ENCODE measurements at places on chromosomes 4 and X.
A peak's percentile ranks its signal among the peaks of the same experiment; 100 is the strongest.

DNA sequence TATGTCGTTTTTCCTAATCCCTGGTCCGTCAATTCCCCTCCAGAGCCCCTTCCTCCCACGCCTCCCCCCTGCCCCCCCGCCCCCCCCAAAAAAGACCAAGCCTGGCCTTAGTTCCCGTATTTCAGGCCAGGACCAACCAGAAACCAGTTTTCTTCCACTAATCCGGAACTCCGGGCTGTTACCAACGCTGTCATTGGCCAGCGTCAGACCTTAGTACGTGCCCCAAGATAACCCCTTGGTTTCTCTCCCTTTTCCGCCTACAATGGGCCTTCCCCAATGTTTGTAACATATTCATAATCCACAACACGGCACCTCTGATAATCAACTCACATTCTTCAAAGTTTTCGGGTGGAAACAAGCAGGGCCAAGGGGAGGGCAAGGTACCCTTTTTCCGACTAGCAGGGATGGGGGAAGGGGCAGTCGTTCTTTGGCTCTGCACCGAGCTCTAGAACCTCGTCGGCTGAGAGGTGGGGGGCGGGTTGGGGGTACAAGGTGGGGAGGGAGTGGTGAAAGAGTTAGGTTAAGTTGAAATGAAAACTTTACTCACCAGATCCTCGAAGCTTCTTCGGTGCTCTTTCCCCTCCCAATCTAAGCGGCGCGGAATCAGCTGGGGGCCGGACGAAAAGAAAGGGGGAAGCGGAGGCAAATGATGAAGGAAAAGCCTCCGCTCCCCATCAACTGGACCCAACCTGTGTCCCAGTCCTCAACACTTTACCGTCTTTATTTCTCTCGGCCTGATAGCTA, 1.5 kb downstream of the BRWD3 start:
- DNase-seq, result peak; percentile 89

DNA sequence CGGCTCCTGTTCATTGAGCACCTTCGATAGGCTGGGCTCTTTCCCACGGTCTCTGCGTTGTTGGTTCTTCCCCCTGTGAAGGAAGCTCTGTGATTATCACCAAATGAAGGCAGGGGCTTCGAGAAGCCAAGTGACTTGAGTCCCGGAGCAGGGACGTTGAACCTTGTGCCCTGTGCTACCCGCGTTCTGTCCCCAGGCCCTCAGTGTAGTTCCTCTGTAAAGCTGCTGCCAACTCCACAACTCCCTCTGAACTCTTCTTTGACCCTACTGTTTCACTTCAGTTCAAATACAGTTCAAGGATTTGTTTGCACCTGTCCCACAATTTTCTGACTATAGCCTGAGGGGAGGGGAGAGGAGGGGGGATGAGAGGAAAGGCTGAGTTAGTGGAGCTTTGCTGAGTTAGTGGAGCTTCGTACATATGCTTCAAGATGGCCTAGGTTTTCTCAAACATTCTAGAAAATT, 635 bp upstream of the PHF8 start:
- no peak for DNase-seq

- no peak for DNase-seq
Observed at GRCh38 chr4:19774690-19775256, 476.9 kb upstream of the SLIT2 start.

DNA sequence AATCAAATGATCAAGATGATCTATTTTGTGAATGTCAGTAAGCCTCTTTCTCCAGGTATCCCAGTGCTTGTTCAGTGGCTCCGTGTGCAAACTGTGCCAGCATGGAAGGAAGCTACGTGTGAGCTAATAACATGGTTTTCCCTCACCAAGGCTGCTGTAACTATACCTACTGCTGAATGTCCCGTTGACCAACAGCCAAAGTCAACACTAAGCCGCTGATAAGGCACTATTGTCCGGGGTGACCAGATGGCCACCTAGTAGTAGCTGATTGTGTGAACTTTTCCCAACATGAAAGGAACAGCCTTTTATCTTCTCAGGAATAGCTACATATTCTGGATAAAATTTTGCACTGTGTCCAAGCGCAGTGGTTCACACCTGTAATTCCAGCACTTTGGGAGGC, 58.0 kb upstream of the ABCG2 start:
- no peak for DNase-seq

- peak; percentile 47 for DNase-seq
Observed at GRCh38 chr4:26342328-26343037, 21.7 kb downstream of the RBPJ start.

- no peak for DNase-seq
Observed at GRCh38 chr4:6695660-6696610, 2.3 kb downstream of the S100P start.

DNA sequence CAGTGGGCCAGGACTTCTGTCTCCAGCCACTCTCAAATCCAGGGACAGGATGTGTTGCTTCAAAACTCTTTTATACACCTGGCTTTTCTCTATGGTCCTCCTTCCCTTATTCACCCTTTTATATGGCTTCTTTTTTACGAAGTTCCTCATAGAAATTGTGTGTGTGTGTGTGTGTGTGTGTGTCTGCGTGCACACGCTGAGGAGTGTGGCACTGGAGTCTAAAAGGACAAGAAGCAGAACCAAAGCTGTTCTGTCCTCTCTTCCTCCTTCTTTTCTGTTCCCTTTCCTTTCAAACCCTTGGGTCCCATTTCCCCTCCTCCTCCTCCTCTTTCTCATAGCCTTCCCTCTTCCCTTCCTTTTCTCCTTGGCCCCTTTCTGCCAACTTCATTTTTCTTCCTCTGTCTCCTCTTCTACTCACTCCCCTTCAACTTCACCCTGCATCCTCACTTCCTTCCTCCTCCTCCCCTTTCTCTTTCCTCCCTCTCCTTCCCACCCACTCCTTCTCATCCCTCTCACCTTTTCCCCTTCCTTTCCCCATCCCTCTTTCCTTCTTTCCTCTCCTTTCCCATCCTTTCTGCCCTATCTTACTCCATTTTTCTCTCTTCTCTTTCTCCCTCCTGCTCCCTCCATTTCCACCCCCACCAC, 360.5 kb downstream of the MID1IP1 start:
- DNase-seq, result no peak
